ENCODE measurements at places on chromosomes 3 and 15. TPM values are rescaled to one million over a fixed set of nuclear protein-coding genes. Genes with fewer than 3 reads are reported as not detected.

GRCh38 chr15:50883903-50884302 lies 24.6 kb upstream of the AP4E1 start:
- DNase-seq = peak; percentile 29

AMOTL2 gene
- total RNA-seq = 85.1 TPM

DNA sequence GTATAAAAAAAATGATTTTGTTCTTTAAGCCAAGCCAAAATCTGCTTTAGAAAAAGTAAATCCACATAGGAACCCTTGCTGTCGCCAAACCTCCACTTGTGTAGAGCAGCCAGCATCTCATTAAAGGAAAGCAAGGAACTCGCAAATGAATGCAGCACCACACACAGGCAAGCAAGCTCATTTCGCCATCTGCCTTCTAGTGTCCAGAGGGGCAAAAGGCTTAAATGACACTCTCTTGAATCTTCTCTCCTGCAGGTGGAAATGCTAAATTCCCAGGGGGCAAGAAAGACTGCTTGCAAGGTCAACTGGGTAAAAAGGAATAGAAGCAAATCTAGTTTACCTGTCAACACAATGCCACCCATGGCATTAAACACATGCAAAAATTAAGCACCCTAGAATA lies 2.4 kb downstream of the MB21D2 start:
- DNase-seq = no peak

LPCAT4 gene
- total RNA-seq = 6.7 TPM

GRCh38 chr3:177934001-177934891 lies 602.0 kb upstream of the KCNMB2 start:
- no peak for DNase-seq

- DNase-seq = no peak
Measured at GRCh38 chr3:64140651-64141050, 84.6 kb downstream of the PRICKLE2 start.

TLR9 gene
- total RNA-seq = 0.04 TPM

GRCh38 chr15:85639752-85640381 lies 154.9 kb downstream of the KLHL25 start:
- no peak for DNase-seq

- no peak for DNase-seq
Measured at GRCh38 chr3:140113996-140114788, 179.2 kb downstream of the CLSTN2 start.

CXCR6 gene
- total RNA-seq = not detected

DNA sequence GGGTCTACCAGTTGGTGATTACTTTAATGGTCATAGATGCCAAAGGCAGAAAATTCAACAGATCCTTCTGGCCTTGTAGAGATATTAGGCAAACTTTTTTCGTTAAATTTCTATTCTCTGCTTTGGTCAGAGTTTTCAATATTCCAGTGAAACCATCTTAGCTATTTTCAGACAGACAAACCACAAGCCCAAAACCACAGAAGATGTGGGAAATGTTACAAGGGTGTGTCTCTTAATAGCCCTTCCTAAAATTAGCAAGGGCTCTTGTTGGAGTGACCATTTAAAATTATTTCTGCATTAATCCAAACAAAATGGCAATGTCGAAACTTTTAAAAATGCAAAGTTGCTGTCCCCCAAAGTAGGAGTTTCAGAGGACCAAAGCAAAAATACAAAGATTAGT lies 102.8 kb downstream of the ARRDC4 start:
- DNase-seq = no peak

SLC27A2 gene
- total RNA-seq = not detected

DNA sequence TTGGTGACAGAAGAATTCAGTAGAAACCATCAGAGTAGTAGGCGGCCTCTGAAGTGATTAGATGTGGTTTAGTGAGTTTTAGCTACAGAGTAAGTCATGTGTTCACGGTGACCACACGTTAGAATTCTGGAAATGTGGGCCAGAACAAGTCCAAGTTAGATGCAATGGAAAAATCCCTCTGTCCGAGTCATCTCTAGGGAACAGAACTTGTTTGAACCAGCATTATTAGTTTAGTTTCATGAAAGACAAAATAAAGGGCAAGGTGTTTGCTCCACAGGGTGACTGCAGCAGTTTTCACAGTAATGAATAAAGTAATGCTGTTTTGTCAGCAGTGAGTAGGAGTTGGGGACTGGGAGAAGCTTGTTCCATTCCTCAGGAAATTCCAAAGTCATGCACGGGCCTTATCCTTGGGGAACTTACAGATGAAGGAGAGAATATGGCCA lies 100.2 kb downstream of the CGNL1 start:
- DNase-seq = no peak

GRCh38 chr3:69428657-69429255 lies 42.9 kb upstream of the FRMD4B start:
- no peak for DNase-seq

DNA sequence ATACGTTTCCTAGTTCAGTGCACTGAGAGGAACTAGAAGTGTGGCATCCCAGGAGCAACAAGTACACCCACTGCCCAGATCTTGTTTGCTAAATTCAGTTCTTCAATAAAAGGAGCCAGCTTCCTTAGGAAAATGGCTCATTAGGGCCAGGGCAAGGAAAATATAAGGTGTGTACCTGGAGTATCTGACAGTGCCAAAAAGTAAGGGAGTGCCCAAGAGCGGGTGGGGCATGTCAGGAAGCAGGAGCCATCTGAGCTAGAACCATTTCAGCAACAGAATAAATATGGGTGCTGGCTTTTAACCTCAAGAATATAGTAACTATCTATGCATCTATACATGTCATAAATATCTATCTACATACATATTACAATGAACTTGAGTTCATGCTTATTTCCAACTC lies 44.1 kb downstream of the SLC41A3 start:
- no peak for DNase-seq

- DNase-seq = no peak
Measured at GRCh38 chr3:111197485-111197884, 125.9 kb downstream of the NECTIN3 start.

DNA sequence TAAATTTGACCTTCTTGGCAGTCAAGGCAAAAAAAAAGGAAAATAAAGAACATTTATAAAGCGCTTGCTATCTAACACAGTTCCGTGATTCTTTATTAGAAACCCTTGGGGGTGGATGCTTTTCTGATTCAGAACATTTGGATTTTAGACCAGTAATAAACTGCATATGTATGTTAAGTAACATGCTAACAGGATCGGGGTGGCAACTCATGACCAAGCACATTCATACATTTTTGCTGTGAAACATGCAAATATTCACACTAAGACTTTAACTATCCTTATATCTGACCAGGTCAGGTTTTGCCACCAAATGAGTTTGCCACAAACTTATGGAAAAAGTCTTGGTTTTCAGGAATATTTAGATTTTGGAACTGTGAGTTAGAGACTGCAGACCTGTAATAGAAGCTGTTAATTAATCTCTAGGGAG lies 30.4 kb upstream of the KLF13 start:
- DNase-seq = no peak

ARHGEF3 gene
- total RNA-seq = 13.8 TPM

ARID3B gene
- 1.5 TPM for total RNA-seq

GRCh38 chr15:40737048-40737447 lies 18.0 kb downstream of the RMDN3 start:
- DNase-seq = no peak

- DNase-seq = no peak
Measured at GRCh38 chr15:82848241-82848993, 39.0 kb downstream of the WHAMM start.

DNA sequence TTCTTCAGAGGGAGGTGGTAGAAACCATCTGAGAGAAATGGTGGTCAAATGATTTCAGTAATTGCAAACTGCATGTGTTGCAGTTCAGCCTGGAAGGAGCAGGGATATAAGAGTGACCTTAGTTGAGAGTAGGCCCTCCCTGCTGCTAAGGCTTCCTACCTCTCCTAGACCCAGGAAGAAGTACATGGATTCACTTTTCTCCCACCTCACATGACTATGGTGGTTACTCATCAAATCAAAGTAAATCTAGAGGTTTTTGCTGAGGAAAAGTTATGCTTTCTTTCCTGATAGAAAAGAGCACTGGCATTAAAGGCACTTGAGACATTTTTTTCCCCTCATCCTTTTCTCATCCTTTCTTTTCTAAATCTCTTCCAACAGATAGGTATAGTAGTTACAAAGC lies 43.2 kb upstream of the LEKR1 start:
- DNase-seq = no peak

TRIM59 gene
- total RNA-seq = 22.8 TPM

DNA sequence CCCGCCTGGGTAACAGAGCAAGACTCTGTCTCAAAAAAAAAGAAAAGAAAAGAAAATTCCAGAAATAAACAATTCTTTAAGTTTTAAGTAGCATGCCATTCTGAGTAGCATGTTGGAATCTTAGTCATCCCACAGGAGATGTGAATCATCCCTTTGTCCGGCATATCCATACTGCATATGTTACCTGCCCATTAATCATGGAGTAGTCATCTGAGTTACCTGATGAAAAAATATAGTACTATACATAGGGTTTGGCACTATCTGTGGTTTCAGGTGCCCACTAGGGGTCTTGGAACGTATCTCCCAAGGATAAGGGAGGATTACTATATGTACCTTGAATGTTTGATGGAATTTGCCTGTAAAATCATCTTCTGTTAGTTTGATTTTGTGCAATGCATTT lies 6.3 kb upstream of the CCR4 start:
- no peak for DNase-seq

DNA sequence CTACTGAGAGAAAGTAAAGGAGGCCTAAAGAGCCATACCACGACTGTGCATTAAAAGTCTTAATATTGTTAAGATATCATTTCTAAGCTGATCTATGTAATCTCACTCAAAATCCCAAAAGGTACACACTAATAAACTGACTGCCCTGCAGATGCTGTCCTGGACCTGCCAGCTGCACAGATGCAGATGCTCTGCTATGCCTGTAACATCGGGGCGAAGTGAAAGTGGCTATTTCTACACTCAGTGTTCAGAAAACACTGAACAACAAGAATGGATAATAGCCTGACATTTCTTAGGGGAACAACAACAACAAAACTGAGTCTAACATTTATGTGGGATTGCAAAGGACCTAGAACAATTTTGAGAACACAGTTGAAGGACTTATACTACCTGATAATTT lies 31.9 kb downstream of the RAD18 start:
- no peak for DNase-seq

- DNase-seq = no peak
Measured at GRCh38 chr3:195731356-195731905, 10.7 kb downstream of the MUC20 start.

SUSD5 gene
- total RNA-seq = 3.8 TPM

- DNase-seq = no peak
Measured at GRCh38 chr3:3552761-3553160, 246.5 kb upstream of the LRRN1 start.

GRCh38 chr3:16294844-16295243 lies 29.8 kb downstream of the OXNAD1 start:
- no peak for DNase-seq

DNA sequence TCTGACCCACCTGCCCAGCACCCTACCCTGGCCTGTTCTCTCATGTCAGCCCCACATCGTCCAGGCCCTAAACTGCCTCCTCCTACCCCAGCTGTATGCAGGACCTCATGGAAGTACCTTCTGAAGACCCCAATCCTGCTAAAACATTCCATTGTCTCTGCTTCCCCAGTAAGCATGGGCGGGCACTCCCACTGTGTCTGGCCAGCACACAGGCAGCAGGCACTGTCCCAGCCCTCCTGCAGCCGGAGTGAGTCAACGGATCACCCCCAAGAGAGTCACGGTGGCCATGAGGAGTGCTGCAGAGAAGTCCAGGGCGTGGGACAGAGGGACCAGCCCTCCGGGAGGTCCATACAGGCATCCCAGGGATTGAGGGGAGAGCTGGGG lies 36.4 kb upstream of the SLCO2A1 start:
- DNase-seq = no peak

DNA sequence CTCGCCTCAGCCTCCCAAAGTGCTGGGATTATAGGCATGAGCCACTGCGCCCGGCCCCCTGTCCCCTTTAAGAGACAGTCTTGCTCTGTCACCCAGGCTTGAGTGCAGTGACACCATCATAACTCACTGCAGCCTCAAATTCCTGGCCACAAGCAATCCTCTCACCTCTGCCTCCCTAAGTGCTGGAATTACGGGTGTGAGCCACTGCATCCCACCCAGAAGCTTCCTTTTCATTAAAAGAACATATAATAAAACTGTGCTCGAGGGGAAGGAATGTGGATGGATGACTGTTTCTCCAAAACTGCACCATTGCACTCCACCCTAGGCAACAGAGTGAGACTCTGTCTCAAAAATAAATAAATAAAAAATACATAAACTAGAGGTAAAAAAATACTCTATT lies 70.1 kb downstream of the NCEH1 start:
- no peak for DNase-seq

FBXL2 gene
- 15.2 TPM for total RNA-seq

DNA sequence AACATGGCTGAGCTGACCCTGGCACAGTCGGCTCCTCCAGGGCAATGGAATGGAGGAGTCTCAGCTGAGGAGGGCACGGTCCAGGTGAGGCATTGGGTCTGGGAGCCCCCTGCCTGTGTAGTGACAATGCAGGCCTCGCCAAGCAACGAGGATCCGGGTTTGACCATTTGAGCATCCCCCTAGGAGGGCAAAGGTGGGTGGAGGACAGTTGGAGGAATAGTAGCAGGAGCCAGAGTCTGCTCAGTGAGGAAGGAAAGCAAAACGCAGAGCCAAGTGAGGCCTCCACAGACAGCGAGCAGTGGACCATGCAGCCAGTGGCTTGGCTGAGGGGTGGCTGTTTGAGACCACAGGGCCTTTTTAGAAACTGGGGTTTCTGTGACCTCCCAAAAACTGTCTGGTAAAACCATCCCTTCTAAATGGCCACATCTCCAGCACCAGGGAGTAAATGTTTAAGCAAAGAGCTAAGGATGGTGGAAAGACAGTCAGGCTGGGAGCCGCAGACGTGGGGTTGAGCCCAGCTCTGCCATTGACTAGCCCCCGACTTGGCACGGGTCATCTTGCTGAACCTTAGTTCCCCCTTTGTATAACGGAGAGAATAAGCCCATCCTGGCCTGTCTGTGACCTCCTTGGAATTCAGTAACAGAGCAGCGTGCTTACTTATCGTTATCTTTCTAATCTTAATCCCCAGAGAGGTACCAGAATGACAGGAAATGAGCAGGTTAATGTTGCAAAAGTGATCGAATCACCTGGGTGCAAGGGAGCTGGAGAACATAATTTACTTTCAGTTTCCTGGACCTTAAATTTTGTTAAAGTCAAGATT lies 46.8 kb downstream of the CMTM6 start:
- no peak for DNase-seq

GRCh38 chr3:51813539-51813938 lies 34.5 kb upstream of the IQCF6 start:
- DNase-seq = no peak

- DNase-seq = peak; percentile 54
Measured at GRCh38 chr3:43870120-43870519, 179.4 kb downstream of the ABHD5 start.

ADAMTS7 gene
- total RNA-seq = 6.6 TPM

GOLGA6D gene
- not detected for total RNA-seq
